ENCODE measurements at places on chromosomes 2 and 18. TPM values are rescaled to one million over a fixed set of nuclear protein-coding genes. Genes with fewer than 3 reads are reported as not detected.

- H3K27ac ChIP-seq, result no peak overlapping the region
- no peak for DNase-seq
- no peak overlapping the region for H3K4me3 ChIP-seq
These were observed 473.9 kb downstream of the ARHGAP15 start for GRCh38 chr2:143603035-143603655.

- H3K4me1 ChIP-seq, result peaks cover 3% of the 10 kb centered on the region
- H3K4me3 ChIP-seq, result no peak overlapping the region
- DNase-seq, result no peak
- no peak overlapping the region for H3K27ac ChIP-seq
- H3K27me3 ChIP-seq, result peaks cover 4% of the 10 kb centered on the region
These were observed 887 bp upstream of the ZNF396 start for GRCh38 chr18:35377875-35378573.

Gene ANKRD39
- total RNA-seq, result 16.9 TPM

- no peaks in the 10 kb centered on the region for H3K4me1 ChIP-seq
- no peak overlapping the region for H3K27ac ChIP-seq
- DNase-seq, result no peak
- no peaks in the 10 kb centered on the region for H3K36me3 ChIP-seq
- no peaks in the 10 kb centered on the region for H3K27me3 ChIP-seq
These were observed 156.1 kb downstream of the MSH2 start for GRCh38 chr2:47558768-47559684.

DNA sequence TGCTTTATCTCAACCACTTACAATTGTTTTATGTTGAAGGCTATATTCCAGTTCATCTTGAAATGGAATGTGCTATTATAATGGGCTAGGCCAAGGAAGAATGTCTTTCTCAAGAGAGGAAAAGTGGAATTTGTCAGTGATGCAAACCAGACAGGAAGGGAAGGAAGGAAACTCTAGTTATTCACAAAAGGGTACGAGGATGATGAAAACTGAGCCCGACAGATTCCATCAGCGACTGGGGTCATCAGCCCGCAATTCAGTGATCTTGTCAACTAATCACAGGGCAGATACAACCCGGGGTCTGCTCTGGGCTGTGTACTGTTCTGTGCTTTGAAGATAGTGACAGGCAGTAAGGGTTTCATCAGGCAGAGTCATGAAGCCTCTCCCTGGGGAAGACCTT, 23.4 kb upstream of the LYPD6 start:
- DNase-seq, result no peak
- no peaks in the 10 kb centered on the region for H3K27me3 ChIP-seq
- H3K27ac ChIP-seq, result no peak overlapping the region
- H3K4me3 ChIP-seq, result no peak overlapping the region

- no peak overlapping the region for H3K4me3 ChIP-seq
- no peaks in the 10 kb centered on the region for H3K36me3 ChIP-seq
- DNase-seq, result no peak
- no peaks in the 10 kb centered on the region for H3K4me1 ChIP-seq
- H3K27me3 ChIP-seq, result no peaks in the 10 kb centered on the region
- no peak overlapping the region for H3K27ac ChIP-seq
These were observed 183.3 kb downstream of the ARL4C start for GRCh38 chr2:234313558-234313957.

DNA sequence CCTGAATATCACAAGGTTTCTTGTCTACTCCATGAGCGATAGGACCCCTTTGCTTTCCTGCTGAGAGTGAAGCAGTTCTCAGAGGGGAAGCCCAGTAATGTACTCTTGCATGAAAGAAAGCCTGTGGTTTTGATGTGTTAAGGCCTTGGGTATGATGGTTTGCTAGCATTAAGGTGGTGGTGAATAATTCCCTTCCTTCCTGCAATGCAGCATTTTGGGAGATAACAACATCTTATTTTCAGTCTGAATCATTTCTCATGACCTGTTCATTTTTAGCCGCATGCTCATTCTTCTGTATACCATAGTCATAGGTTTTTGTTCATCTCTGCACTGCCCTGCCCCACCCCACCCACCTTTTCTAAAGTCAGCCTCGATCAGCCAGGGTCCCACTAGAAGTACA, 66.2 kb downstream of the HNMT start:
- H3K4me3 ChIP-seq, result no peak overlapping the region
- H3K27ac ChIP-seq, result no peak overlapping the region
- no peak for DNase-seq
- no peaks in the 10 kb centered on the region for H3K36me3 ChIP-seq
- no peaks in the 10 kb centered on the region for H3K27me3 ChIP-seq

All from lung (tissue), 17 donors.